ENCODE measurements at places on chromosomes 7 and 10. TPM values are rescaled to one million over a fixed set of nuclear protein-coding genes. Genes with fewer than 3 reads are reported as not detected.

- DNase-seq, result no peak
Observed at GRCh38 chr7:94588075-94588474, 67.9 kb downstream of the SGCE start.

DNA sequence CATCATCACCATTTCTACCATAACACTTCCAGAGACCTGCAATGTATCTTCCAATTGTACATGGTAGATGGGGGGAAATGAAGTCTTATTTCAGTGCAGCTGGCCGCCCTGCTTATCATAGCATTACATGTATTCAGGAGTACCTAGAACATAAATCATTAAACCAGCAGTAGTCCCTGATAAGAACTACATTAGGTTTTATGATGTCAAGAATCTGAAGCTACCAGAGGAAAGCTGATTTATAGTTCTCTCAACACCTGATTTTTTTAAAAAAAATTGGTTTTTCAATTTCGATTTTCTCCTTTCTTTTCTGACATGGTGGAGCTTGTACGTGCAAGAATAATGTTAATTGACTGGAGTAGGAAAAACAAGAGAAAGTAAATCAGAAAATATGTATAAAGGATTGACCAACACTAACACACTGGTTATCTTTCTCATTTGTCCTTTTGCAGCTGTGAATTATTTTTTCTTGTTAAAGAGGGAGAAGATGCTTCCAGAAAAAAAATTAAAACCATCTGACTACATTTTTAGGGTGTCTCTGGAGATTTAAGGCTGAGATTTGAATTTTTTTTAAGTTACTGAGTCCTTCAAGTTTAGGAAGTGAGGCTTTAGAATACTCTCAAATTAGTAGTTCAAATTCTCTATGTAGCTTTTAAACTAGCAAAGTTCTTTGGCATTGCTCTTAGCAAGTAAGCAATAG is 59.1 kb downstream of the CSTF2T start:
- no peak for DNase-seq

DNA sequence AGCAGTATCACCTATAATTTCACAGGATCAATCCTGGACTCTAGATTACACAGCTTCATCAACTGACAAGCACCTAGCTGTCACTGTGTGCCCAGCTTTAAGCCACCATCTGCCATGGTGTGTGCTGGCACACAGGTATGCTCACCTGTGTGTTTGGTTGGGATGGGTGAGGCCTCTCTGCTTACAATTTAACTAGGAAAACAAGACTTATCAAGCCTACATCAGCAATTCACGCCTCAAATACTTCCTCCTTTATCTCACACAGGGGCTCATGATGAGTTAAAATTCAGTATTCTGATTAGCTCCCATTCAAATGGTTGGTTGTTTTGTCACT is 608.2 kb downstream of the PARD3 start:
- no peak for DNase-seq

DNA sequence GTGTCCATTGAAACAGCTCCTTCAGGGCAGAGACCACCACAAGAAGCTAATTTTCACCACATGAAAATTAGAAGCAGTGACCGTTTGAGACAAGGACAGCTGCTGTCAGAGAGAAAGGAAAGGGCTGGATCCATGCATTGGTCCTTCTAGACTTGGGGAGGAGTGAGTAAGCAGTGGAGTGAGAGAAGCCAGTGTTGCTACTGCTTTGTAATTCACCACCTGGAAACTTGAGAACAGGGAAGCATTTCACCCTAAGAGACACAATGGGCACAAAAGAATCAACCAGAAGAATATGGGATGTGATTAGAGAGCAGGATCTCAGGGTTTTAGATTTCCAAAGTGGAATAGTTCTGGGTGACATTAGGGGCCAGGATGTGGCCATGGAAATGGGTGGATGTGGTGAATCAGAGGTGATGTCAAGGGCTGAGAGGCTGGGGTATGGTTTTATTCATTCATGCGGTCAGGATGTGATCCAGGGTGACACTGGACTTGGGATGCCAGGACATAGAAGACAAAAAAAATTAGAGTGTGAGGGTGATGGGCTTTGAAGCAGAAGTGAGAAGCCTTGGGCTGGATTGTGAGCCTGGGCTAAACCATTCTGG is 61.6 kb downstream of the DENND11 start:
- DNase-seq, result no peak

- DNase-seq, result no peak
Observed at GRCh38 chr7:74215921-74216320, 6.1 kb downstream of the LAT2 start.

GRCh38 chr7:6130007-6130587 is 98.9 kb downstream of the ANKRD61 start:
- DNase-seq, result no peak

DNA sequence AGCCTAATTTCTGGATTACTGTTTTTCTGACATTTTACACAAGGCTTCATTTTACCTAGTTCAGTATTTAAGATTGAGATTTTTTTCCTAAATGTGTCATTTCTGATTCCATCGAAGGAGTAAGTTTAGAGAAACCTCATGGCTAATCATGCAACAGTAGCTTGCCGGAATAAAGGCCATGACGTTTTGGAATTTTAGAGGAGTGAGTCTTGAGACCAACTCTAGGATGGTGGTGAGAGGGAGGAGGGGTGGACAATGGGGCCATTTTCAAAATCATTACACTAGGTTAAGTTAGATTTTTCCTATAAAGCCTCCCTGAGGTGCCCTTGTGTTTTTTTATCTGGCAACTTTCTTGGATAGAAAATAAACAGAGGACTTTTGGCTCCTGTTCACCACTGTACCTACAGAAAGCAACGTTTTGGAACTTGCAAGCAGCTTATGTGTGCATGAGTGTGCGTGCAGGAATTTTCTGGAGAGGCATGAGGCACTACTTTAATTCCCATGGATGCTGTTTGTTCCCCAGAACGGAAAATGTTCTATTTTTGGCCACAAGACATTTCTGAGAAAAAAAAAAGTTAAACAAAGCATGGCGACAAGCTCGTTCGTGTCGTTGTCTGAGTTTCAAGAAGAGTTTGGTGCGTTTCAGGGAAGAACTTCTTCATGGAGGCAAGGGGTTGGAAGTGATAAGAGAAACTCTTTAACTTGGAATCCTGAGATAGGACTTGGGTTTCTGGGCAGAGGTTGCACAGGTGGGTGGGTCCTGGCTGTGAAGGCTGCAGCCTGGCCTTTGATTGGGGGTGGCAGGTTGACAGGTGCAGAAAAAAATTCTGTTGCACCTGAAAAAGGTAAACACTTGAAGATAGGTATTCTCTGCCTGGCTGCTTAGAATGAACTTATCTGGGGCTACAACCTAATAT is 178.1 kb downstream of the PTEN start:
- no peak for DNase-seq

DNA sequence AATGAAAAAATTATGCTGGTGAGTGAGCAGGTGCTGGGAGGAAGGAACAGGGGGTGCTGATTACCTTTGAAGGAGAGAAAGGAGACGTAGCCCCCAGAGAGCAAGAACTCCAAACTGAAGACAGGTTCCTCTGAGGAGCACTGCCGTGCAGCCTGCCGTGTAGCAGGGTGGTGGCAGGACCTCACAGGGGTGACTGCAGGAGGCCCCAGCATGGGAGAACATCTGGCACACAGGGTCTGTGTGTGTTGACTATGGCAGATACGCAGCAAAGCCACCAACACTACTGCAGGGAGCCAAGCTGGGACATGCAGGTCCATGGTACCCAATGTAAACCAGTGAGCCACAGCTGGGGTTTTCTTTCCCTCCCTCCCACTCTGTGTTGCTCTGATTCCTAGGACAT is 192.1 kb upstream of the PDE1C start:
- DNase-seq, result peak; percentile 1

- DNase-seq, result peak; percentile 80
Observed at GRCh38 chr7:66099551-66100407, 14.9 kb upstream of the CRCP start.

GRCh38 chr7:143222782-143223181 is 945 bp downstream of the TAS2R40 start:
- peak; percentile 80 for DNase-seq

DNA sequence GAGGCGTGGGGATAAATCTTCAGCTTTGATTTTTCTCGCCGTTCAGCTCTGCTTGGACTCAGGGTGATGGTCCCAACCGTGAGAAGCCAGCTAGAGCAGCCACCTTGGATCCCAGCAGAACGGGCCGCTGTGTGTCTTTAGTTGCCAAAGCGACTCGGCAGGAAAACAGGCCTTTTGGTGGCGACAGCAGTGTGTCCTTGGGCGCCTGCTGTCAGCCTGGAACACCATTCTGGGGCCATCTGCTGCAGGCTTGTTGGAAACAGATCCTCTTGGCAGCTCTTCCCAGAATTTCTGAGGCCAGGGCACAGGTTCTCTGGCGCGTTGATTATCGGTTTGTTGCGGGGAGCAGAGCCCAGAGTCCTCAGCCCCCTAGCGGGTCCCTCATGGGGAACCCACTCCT is 97.6 kb downstream of the CUX1 start:
- no peak for DNase-seq

DNA sequence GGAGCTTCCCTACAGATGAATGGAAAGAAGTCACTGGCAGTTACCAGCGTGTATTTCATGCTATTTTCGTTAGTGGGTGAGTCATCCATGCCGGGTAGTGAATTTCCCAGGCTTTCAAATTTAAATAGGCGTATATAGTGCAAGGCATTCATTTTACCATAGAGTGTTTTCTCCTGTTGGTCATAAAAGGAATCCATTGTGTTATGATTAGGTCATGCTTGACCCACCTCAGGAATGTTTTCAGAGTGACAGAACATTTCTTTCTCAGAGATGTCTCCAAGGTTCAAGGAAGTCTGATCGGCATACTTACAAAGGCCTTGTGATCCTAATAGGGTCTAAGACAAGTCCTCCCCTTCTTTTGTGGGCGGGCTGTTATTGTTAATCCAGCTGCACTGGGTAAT is 110.7 kb downstream of the AKR1D1 start:
- no peak for DNase-seq

DNA sequence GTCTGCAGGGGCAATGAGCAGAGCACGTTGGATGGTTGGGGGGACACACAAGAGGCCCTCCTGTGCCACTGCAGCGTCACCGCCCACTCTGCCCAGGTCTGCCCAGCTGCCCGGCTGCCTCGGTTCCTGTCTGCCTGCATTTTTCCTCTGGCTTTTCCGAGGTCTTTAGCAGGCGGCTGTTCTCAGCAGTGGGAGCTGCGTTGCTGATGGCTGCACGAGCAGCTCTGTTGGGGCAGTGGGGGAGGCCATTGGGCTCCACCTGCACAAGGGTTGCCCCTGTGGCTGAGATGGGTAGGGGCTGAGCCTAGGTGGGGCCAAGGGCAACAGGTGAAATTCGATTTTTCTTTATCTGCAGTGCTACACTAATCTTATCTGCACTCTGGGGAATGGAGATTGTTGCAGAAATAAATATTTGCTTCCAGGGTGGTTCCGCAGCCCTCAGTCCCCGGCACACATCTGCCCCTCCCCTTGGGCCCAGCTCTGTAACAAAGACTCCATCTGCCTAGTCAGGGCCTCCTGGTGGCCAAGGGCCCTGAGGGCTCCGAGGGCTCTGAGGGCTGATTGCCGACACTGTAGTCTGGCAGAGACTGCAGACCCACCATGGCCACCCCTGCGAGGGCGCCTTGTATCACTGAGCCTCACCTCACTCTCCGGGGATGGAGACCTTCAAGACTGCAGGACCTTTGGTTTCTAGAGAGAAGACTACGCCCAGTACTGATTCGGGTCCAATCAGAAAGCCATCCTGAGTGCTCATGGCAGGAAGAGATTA is 141.7 kb upstream of the SHH start:
- DNase-seq, result no peak

Gene SH2D4B
- total RNA-seq, result 0.55 TPM

Gene SLC13A1
- not detected for total RNA-seq

All from upper lobe of left lung (tissue), 6 donors.